Naive thymus-derived CD4-positive, alpha-beta T cell (primary cell): ENCODE measurements at places on chromosomes 11 and 22. TPM values are rescaled to one million over a fixed set of nuclear protein-coding genes. Genes with fewer than 3 reads are reported as not detected.

DNA sequence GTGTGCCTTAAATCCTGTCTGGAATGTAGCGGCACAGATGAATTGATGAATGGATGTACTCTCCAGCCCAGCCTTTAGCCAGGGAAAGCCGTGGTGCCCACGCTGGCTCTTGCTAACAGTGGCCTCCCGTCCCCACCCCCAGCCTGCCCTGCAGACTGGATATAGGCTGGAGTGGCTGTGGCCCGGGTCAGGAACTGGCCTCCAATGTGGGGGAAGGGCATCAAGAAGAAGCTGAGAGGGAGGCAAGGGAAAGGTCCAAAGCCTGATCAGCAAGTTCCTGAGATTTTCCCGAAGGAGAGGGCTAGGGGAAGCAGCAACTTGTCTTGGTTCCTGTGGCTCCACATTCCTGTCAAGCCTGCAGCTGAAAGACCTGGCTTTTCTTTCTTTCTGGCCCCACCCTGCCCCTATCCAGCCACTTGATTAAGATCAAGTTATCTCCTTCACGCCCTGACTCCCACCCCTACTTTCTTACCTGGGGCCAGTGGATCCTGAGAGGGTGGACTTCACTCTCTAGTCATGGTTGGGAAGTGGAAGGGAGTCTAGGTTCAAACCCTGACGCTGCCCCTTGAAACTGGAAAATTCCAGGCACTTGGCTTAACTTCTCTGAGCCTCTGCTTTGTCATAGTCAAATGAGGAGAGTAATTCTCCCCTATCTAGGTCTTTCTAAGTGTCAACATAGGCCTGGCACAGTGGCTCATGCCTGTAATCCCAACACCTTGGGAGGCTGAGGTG, 11.0 kb upstream of the MICALL1 start:
- peaks cover 10% of the 10 kb centered on the region for H3K36me3 ChIP-seq
- DNase-seq, result no peak
- H3K4me1 ChIP-seq, result peaks cover 13% of the 10 kb centered on the region
- peak overlapping the region; percentile 38 for H3K27ac ChIP-seq

DNA sequence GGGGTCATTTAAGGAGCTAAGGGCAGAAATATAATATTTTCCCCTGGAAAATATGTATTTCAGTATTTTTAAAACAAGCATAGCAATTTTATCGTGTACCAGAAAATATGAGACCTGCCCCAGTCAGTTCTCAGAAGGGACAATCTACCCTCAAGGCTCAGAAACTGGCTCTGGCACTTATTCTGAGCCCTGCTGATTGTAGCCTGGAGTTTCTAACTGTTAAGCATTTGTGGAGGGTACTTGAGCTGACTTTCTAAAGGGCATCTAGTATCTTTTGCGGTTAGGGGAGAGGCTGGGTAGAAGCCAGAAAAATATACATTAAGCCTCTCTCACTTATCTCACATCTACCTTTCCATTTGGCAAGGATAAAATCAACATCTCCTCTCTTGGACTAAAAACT, 71.3 kb upstream of the FSHB start:
- DNase-seq, result no peak
- no peaks in the 10 kb centered on the region for H3K36me3 ChIP-seq
- no peak overlapping the region for H3K4me3 ChIP-seq
- H3K27me3 ChIP-seq, result no peaks in the 10 kb centered on the region

GRCh38 chr11:39780131-39780530, 1679.3 kb downstream of the LRRC4C start:
- H3K4me3 ChIP-seq, result no peak overlapping the region
- H3K27ac ChIP-seq, result no peak overlapping the region
- no peaks in the 10 kb centered on the region for H3K36me3 ChIP-seq

- H3K4me1 ChIP-seq, result no peaks in the 10 kb centered on the region
- no peak overlapping the region for H3K27ac ChIP-seq
- H3K4me3 ChIP-seq, result no peak overlapping the region
- H3K27me3 ChIP-seq, result no peaks in the 10 kb centered on the region
- DNase-seq, result no peak
Measured at GRCh38 chr11:11424688-11425087, 71.6 kb upstream of the CSNK2A3 start.

DNA sequence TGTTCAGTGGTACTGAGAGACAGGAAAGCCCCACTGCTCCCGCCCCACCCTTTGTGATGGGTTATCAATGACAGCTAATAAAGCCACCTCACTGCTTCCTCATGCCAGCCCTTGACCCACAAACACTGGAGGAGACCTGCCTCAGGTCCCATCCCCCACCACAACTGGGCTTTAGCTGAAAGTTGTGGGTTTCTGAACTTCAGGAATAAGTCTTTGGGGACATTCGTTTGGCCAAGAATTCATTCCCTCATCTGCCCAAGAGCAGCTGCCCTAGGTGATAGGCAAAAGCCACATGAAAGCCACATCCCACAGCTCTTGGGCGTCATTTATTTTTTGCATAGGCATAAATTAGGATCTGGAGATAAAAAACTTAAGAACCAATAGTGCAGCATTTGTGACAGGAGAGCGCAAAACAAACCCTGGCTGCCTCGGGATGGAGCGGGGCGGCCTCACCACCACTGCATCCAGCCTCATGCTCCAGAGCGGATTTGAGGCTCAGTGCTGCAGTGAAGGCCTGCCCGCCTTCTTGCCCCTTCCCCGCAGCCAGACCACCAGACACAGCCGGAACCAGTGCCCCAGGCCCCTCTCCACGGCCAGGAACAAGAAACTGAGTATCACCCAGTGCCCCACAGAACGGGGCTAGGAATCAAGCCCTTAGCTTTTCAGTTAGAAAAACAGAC, 21.2 kb downstream of the SUN2 start:
- H3K4me1 ChIP-seq, result peaks cover 26% of the 10 kb centered on the region
- H3K27ac ChIP-seq, result peak overlapping the region; percentile 49
- no peaks in the 10 kb centered on the region for H3K27me3 ChIP-seq
- H3K36me3 ChIP-seq, result peaks cover 50% of the 10 kb centered on the region
- DNase-seq, result no peak
- no peak overlapping the region for H3K4me3 ChIP-seq

- H3K4me3 ChIP-seq, result no peak overlapping the region
- H3K27ac ChIP-seq, result no peak overlapping the region
- DNase-seq, result no peak
- no peaks in the 10 kb centered on the region for H3K36me3 ChIP-seq
Measured at GRCh38 chr11:7473717-7474116, 11.6 kb upstream of the OLFML1 start.

DNA sequence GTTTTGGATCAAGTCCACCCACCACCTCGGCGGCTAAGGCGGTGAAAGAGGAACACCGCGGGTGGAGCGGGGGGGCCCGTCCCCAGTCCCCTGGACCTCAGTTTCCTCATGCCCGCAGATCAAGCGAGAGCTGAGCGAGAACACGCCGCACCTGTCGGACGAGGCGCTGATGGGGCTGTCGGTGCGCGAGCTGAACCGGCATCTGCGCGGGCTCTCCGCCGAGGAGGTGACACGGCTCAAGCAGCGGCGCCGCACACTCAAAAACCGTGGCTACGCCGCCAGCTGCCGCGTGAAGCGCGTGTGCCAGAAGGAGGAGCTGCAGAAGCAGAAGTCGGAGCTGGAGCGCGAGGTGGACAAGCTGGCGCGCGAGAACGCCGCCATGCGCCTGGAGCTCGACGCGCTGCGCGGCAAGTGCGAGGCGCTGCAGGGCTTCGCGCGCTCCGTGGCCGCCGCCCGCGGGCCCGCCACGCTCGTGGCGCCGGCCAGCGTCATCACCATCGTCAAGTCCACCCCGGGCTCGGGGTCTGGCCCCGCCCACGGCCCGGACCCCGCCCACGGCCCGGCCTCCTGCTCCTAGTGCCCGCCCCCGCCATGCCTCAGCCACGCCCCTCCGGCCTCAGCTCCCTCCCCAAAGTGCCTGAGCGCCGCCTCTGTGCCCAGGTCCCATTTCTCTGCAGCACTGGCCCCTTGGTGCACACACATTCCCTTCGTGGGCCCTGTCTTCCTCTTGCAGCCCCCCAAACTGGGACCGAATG, 12.7 kb downstream of the MAFF start:
- H3K4me1 ChIP-seq, result peaks cover 12% of the 10 kb centered on the region
- peak overlapping the region; percentile 39 for H3K27ac ChIP-seq
- H3K4me3 ChIP-seq, result peak overlapping the region; percentile 30
- peak; percentile 54 for DNase-seq

GRCh38 chr22:37893583-37893983, 12.5 kb upstream of the MICALL1 start:
- DNase-seq, result no peak
- H3K4me1 ChIP-seq, result peaks cover 17% of the 10 kb centered on the region
- no peaks in the 10 kb centered on the region for H3K27me3 ChIP-seq
- no peak overlapping the region for H3K27ac ChIP-seq
- H3K4me3 ChIP-seq, result no peak overlapping the region
- peaks cover under 1% of the 10 kb centered on the region for H3K36me3 ChIP-seq

The ARFGAP3 gene
- 28.5 TPM for polyA plus RNA-seq
